ENCODE measurements at places on chromosomes 1 and 21.

GRCh38 chr1:165485716-165486115 is 40.8 kb upstream of the RXRG start:
- no peak for DNase-seq

DNA sequence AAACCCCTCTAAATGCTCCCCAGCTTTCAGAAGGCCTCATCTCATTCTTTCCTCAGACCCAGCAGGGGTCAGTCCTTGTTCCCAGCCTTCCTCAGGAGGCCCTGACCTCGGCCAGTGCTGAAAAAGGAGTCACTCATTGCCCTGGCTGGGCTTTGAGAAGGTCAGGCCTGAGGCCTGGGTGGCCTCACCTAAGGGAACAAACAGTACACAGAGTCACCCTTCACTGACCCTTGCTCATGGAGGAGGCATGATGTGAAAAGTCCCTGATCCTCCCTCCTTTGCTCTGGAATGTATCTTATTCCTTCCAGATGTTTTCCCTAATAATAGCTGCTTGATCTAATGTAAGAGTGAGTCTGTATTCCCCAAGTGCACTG is 117.7 kb upstream of the SLC44A3 start:
- DNase-seq, result no peak

- DNase-seq, result no peak
These were observed 3.7 kb upstream of the JAM2 start for GRCh38 chr21:25635310-25635709.

DNA sequence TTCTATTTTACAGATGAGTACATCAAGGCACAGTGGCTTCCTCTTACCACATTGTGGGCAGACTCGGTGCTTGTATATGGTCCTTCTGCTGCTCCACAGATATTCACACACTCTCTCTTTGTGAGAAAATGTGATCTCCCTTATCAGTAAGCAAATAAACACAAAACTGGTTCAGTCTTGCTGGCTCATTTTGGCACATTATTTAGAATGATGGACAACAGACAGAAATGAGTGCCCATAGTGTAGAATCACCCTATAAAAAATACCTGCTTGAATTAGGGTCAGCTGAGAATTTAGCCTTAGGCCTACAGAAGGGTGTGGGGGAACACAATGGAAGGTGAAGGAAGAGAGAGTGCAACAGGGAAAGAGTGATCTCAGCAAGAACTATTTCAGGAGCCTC is 423.1 kb downstream of the HLX start:
- no peak for DNase-seq

DNA sequence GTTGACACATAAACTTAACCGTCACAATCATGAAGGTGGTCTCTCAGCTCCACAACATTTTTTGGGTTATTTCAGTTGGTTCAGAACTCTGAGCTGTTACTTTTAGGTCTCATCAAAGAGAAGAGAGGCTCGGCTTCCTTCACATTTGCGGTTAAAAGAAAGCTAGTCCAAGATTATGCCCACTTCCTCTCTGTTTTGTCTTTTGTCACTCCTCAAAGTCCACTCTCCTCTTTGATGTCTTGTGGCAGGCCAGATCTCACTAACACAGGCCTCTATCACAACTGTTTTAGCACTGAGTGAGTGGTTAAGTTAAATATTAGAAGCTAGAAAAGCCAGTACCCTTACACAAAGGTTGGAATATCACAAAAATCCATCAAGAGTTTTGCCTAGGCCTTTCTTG is 195.7 kb downstream of the FCRL5 start:
- no peak for DNase-seq

- DNase-seq, result no peak
These were observed 72.4 kb downstream of the ABCA4 start for GRCh38 chr1:94048413-94049164.

- DNase-seq, result no peak
These were observed 21.0 kb downstream of the SLC37A1 start for GRCh38 chr21:42534421-42535378.

GRCh38 chr1:21813542-21813941 is 1.5 kb downstream of the LDLRAD2 start:
- DNase-seq, result no peak

DNA sequence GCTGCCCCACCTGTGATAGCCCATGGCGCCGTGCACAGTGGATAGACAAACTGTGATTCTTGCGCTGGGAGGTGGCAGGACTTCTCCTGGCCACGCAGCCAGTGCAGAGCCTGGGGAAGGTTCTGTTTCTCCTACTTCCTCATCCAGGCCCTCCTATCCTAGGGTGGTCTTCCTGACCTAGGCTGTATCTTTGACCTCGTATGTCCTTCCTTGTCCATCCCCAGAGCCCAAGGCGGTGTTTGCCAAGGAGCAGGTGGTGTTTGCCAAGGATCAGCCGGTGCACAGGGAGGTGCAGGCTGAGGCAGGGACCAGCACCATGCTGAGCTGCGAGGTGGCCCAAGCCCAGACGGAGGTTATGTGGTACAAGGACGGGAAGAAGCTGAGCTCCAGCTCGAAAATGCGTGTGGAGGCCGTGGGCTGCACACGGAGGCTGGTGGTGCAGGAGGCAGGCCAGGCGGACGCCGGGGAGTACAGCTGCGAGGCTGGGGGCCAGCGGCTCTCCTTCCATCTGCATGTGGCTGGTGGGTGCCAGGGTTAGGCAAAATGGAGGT is 63.9 kb downstream of the OBSCN start:
- no peak for DNase-seq

GRCh38 chr1:54608566-54609230 is 14.6 kb downstream of the FAM151A start:
- no peak for DNase-seq

- DNase-seq, result no peak
These were observed 8.9 kb upstream of the ESRRG start for GRCh38 chr1:216732121-216732520.

- no peak for DNase-seq
These were observed 63.3 kb downstream of the SPSB1 start for GRCh38 chr1:9356021-9356420.

- no peak for DNase-seq
These were observed 203.6 kb downstream of the TRABD2B start for GRCh38 chr1:47793563-47793962.

GRCh38 chr21:41823166-41823565 is 56.0 kb downstream of the PRDM15 start:
- no peak for DNase-seq

- DNase-seq, result peak; percentile 57
These were observed 3.6 kb upstream of the RASSF5 start for GRCh38 chr1:206503591-206504362.

DNA sequence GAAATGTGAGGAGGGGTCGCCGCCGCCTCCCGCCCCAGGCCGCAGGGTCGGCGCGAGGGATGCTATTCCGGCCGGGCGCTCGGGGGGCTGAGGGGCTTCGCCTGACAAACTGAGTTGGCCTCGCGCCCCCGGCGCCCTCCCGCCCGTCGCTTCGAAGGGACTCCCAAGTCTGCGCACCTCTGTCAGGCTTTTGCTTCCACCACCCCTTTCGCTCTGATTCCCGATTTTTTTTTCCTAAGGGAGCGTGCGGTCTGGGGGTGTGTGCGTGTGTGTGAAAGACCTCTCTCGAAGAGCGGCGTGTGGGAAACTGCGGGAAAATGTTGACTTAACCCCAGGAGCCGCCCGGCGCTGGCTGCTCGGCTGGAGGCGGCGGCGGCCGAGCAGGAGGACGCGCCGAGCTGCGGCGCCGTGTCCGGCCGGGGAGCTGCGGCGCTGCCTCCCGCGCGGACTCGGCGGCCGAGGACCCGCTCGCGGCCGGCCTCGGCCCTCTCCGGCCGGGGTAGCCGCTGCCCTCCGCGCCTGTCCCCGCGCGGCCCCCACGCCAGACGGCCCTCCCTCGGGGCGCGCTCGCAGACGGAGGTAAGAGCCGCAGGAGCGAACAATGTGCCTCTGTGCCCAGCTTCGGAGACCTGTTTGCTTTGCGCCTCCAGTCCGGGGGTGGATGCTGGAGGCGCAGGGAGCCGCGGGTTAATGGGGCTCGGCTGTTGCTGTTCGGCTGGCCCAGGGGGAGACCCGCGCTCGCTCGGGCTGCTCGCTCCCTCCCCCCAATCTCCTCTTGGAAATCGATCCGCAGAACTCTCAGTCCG is 1.1 kb downstream of the ADGRL2 start:
- DNase-seq, result no peak

GRCh38 chr1:67969446-67969845 is 81.0 kb downstream of the DIRAS3 start:
- DNase-seq, result no peak

GRCh38 chr1:55695552-55695951 is 480.4 kb upstream of the USP24 start:
- DNase-seq, result no peak

- DNase-seq, result no peak
These were observed 58.8 kb downstream of the SSBP3 start for GRCh38 chr1:54347261-54347954.

- peak; percentile 42 for DNase-seq
These were observed 574 bp downstream of the ITPKB start for GRCh38 chr1:226738421-226738994.

DNA sequence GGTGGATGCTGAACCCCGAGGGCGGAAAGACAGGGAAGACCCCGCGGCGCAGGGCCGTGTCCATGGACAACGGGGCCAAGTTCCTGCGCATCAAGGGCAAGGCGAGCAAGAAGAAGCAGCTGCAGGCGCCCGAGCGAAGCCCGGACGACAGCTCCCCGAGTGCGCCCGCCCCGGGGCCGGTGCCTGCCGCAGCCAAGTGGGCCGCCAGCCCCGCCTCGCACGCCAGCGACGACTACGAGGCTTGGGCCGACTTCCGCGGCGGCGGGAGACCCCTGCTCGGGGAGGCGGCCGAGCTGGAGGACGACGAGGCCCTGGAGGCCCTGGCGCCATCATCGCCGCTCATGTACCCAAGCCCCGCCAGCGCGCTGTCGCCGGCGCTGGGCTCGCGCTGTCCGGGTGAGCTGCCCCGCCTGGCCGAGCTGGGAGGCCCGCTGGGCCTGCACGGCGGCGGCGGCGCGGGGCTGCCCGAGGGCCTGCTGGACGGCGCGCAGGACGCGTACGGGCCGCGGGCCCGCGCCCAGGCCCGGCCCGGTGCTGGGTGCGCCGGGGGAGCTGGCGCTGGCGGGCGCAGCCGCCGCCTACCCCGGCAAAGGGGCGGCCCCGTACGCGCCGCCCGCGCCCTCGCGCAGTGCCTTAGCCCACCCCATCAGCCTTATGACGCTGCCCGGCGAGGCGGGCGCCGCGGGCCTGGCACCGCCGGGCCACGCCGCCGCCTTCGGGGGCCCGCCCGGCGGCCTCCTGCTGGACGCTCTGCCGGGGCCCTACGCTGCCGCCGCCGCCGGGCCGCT is 20.7 kb downstream of the FOXO6 start:
- DNase-seq, result no peak

GRCh38 chr1:112502826-112503225 is 5.9 kb upstream of the WNT2B start:
- DNase-seq, result no peak

- DNase-seq, result peak; percentile 95
These were observed 11.2 kb downstream of the OR2W3 start for GRCh38 chr1:247906504-247907047.

- DNase-seq, result no peak
These were observed 333.2 kb downstream of the KCNH1 start for GRCh38 chr1:210800756-210801155.

- DNase-seq, result no peak
These were observed at the start of gene OR2L13 for GRCh38 chr1:248094884-248095283. Gene OR2L13 (plus strand): TSS chr1:248095184. CDS start chr1:248099376, 4,192 bp downstream.

- peak; percentile 91 for DNase-seq
These were observed 3.3 kb upstream of the DENND2D start for GRCh38 chr1:111203681-111204200.

DNA sequence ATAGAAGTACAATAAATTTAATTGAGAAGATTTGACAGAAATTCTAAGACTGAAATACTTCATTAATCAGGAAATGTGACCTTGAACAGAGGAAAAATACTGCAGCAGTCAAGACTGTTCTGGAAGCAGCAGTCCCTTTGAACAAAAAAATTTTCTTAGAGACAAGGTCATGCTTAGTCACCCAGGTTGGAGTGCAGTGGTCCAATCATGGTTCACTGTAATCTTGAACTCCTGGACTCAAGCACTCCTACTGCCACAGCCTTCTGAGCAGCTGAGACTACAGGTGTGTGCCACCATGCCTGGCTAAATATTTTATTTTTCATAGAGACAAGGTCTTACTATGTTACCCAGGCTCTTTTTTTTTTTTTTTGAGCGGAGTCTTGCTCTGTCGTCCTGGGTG is 1.9 kb upstream of the CCDC30 start:
- DNase-seq, result no peak

Measured in hematopoietic multipotent progenitor cell treated with erythropoietin and hydrocortisone succinate and interleukin-3 and kit ligand, for 8 days (in vitro differentiated cells).